ENCODE measurements at places on chromosomes 4 and X.

- DNase-seq: peak; percentile 17
Observed at GRCh38 chrX:150845091-150845490, 53.4 kb downstream of the CD99L2 start.

DNA sequence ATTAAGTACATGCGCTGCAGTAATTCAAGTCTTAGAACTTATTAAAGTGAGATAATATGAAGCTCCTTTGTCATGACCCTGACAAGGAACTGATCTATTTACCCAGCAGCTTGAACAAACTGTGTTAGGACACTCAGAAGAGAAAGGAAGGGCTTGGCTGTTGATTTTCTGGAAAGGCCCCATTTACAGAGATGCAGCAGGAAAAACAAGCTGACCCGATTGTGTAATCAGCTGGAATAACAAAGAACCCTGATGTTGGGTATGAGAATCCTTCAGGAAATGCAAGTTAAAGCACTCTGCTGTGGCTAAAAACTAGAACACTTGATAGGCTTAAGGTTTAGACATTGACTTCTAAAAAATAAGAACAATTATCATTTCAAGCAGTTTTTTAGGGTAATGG lies 64.8 kb downstream of the TBC1D9 start:
- no peak for DNase-seq

DNA sequence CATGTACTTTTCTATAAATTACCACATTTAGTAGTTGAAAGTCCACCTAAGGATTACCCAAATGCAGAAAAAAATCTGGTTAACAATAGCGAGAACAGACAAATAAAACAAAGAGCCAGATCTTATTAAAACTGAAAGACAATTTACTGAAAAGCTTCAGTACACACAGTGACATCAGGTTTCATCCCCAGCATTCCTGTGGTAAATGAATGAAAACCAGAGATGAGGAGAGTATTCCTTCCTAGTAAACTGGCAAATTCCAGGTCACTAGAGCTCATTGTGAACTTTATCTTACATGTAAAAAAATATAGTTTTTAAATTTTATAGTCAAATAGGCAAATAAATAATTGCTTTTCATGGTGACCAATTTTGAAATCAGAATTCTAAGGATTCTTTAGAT lies 1290.5 kb downstream of the ADGRL3 start:
- no peak for DNase-seq

DNA sequence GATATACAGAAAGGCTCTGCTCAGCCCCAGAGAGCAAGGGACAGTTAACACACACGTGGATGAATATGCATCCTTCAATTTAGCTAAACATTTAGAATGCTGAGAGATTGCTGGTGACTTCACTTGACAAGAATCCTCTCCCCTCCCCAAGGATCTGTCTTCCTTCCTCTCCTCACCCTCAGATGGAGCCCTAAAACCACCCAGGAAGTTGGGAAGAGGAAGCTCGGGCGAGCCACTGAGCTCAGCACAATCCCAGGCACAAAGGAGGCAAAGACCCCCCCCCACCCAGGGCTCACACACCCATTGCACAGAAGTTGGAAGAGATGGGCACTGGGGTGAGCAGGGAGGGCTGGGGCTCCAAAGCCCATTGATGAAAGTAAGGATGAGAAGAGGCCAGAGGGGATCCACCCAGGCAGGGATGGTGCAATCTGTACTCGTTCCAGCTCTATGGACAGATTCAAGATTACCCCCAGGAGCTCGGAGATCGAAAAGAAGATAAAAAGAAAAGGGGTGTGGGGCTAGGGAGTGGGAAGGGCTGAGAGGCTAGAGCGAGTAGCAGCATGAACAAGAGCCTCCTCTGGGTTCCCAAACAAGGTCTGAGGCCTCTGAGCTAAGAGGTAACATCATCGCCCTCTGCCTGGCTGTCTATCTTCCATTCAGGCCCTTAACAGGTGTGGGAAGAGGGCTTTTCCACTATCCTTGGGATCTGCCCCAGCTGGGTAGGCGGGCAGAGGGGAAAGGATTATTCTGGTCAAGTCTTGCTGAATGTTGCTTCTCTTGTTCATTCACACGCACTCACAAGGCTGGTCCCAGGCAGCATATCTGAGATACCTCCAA lies 1.2 kb downstream of the TFE3 start:
- peak; percentile 3 for DNase-seq

DNA sequence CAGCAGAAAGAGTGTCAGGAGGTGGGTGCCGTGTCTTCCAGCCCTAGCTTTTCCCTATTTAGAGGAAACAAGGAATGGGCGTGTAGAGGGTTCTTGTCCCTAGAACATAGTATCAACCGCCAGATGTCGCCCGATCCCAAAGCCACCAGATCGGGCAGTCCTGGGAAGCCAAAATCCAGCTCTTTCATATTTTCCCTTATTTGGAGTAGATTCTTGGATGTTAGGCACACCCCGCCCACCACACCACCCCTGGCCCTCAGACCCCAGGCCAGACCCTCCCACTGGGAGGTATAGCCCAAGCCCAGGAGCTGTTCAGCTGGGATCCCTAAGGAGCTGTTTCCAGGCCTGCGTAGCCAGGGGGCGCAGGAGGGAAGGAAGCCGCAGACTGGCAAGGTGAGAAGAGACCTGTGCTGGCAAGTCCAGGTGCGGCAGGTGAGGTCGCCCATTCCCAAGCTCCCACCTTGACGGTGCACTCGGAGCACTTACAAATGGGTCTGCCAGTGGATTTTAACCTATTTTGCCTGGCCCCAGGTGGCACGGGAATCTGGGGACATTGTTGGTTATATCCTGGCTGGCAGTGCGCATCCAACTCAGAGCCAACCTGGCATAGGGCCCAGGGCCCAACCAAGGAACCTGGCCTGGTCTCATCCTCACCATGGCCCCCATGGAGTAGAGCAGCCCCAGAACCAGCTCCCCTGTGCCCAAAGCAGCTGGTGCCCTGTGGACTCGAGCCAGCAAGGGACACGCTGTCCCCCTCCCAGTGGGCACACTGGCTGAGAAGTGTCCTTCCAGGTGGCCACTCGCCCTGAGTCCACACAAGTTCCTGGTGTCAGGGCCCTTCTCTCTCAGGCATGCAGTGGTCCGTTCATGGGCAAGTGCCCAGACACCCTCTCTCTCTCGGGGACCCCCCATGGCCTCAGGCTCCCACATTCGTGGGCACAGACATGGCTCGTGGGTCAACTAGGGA lies 811 bp downstream of the FLNA start:
- peak; percentile 35 for DNase-seq

GRCh38 chrX:153844509-153845082 lies 14.3 kb upstream of the PDZD4 start:
- no peak for DNase-seq

GRCh38 chr4:6633091-6633906 lies 7.2 kb upstream of the MRFAP1 start:
- DNase-seq: peak; percentile 90

DNA sequence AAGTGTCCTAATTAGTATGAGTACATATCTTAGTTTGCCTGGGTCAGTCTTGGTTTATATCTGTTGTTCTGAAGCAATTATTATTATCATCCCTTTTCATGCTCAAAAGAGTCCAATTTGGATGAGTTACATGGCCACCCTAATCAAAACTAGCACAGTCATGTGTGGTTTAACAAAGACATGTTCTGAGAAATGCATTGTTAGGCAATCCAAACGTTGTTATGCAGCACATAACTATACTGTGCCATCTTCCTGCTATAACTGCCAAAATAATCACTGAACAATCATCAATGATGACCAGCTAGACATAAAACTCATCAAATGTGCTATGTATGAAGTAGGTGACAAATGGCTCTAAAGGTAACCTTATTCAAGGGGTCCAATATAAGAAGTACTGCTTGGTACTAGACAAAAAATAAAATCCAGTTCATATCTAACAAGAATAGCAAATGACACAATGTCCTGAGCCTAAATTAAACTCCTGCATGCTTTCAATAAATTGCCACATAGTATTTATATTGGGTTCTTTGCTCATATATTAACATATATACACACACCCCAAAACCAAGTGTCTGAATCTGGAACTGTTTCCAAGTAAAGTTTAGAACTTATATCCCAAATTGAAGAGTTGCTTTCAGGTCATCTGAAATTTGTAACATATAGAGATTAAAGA lies 41.9 kb downstream of the CNOT6L start:
- DNase-seq: peak; percentile 3

DNA sequence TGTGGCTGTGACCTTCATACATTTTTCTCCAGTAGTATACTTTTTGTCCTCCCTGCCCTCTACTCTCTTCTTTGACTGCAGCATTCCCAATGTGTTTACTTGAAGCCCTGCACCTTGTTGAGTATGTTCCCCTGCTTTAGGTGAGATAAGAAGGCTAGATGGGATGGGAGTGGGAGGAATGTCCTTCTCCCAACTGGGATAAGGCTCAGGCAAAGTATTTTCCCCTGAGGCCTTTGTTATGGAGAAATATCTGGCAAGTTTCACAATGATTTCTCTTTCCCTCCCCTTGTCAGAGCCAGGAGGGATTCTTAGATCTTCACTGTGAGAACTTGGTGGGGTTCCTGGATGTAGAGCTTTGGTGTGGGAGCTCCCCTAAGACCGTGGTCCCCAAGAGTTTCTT lies 131.8 kb downstream of the CLCN5 start:
- DNase-seq: no peak

DNA sequence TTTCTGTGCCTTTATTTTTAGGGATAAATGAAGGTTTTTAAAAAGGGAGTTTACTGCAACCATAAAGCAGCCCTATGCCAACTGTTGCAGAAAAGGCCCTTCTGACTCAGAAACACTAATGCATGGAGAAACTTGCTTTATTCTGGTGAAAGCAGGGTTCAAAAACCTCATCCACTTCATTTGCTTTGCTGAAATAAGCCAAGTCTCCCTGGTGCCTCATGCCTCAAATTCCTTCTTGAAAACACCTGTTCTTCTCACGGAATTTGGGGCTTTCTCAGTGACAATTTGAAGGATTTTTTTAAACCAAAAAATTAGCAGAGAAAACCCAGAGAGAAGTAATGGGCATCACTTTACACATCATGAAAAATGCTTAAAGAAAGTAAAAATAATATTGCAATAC lies 349.0 kb downstream of the PCDH7 start:
- DNase-seq: no peak

GRCh38 chrX:17635231-17635630 lies 102.1 kb upstream of the SCML1 start:
- no peak for DNase-seq

- no peak for DNase-seq
Observed at GRCh38 chrX:154717824-154718223, 33.1 kb downstream of the GAB3 start.

- DNase-seq: no peak
Observed at GRCh38 chrX:17591741-17592110, 145.6 kb upstream of the SCML1 start.

DNA sequence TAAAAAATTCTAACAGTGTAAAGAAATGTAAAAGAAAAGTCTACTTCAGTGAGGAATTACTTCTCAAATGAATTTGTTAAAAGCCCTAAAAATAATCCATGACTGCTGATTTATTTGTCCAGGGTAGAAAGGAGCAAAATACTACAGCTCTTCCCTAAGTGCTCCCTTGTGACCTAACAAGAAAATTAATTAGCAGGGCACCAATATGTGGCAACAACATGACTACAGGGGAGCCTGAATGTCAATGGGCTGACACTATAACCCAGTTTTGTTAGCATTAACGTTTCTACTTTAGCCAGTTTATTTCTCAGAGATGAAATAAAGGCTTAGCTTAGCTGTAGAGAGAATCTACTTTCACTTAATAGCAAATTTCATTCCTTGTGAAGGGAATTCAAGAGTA lies 918.9 kb upstream of the EPHA5 start:
- no peak for DNase-seq

DNA sequence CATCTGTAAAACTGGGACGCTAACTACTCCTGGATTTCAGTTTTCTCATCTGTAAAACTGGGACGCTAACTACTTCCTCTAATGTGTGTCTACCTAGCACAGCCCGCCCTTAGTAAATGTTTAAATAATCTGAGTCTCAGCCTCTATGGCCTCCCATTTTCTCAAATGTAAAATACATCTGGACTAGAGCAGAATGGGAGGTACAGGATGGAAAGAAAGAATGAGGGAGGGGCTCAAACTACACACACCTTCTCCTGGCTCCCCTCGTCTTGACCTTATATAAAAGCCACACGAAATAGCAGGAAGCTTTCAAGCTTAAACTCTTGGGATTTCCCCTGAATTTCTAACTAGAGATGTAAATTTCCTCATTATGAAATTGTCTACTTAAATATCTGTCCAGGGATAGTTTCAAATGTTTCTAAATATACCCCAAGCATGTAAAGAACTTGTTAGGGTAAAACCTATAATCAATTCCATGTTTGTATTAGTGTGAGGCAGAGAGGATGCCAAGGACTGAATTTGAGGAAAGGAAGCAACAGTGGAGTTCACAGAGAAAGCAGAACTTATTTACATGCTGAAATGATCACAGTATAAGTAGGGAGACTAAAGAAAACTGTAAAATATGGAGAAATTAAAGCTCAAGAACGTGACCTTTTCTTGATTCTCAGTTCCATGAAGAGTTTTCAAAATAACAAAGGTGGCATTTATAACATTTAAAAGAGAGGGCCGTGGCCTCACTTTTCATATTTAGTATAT lies 220.0 kb downstream of the NWD2 start:
- DNase-seq: no peak

DNA sequence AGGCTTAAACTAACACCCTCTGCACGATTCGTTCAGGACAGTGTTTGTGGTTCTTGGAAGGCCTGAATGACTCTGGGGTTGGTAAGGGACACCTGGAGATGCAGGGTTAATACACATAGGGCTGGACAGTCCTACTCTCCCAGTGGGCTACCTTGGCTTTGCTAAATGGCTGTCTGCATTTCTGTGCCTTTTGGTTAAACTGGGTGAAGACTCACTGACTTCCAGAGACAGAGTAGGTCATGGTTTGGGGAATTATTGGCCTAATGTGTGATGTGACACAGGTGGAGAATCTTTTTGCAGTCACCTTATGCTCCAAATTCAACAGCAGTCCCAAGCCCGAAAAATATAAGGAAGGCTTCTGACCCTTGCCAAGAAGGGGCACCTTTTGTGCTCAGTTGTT lies 10.5 kb downstream of the POU4F2 start:
- DNase-seq: no peak

DNA sequence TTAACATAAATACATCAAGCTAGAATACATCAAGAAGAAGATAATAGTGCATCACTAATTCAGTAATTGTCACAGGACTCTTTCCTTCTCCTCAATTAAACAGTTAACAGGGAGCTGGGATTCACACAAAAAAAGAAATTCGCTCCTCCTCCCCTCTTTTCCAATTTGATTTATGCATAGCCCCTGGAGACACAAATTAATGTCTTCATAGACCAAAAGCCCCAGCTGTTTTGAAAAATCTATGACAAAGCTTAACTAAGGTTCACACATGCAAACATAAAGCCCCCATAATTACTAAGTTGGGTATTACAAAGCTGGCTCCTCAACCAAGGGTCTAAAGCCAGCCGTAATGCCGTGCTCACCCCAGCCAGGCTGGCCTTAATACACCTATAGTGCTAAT lies 61.2 kb downstream of the ENOX2 start:
- no peak for DNase-seq

DNA sequence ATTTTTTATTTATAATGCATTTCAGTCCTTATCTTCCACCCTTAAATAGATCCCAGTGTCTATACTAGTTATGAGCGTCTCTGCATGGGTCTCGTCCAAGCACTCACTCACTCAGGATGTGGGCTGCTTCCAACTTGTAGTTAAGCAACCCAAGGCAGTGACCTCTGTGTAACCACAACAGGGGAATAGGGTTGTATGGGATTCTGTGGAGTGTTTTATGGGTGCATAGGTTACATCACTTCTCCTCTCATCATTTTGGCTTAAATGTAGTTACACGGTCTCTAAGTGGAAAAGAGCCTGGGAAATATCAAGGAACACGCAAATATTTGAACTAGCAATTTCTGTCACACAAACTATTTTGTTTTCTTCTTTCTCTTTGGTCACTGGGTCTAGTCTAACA lies 931.0 kb downstream of the STIM2 start:
- DNase-seq: no peak

GRCh38 chr4:188658958-188659522 lies 519.8 kb downstream of the TRIML1 start:
- DNase-seq: no peak
